Naive thymus-derived CD4-positive, alpha-beta T cell (primary cell): ENCODE measurements at places on chromosomes 6 and 20. TPM values are rescaled to one million over a fixed set of nuclear protein-coding genes. Genes with fewer than 3 reads are reported as not detected.

Gene GPRC6A
- total RNA-seq = not detected

Gene L3MBTL1
- total RNA-seq = 24.7 TPM

Gene C6orf52
- total RNA-seq = 1.7 and 1.9 TPM in 2 replicates

Gene PAK1IP1
- total RNA-seq = 8.7 TPM

Gene GSTA2
- total RNA-seq = not detected

Gene KCNK16
- not detected for total RNA-seq

Gene NOTCH4
- 1.5 TPM for total RNA-seq

Gene CAPN11
- total RNA-seq = not detected

Gene CAP2
- not detected for total RNA-seq

Gene BEND3
- 1.4 TPM for total RNA-seq

Gene SCRT2
- not detected in 2 replicates for total RNA-seq

Gene STAU1
- total RNA-seq = 45.8 TPM

Gene LPIN3
- total RNA-seq = 0.43 TPM

Gene SIRPD
- total RNA-seq = 1.9 TPM

Gene GINS1
- 0.88 TPM for total RNA-seq

Gene XKR7
- not detected for total RNA-seq

Gene SLC22A1
- 1.2 TPM for total RNA-seq

Gene GNL1
- 73.1 TPM for total RNA-seq
